ENCODE measurements at places on chromosomes 11 and 22.

- DNase-seq, result no peak
- no peaks in the 10 kb centered on the region for H3K4me1 ChIP-seq
- no peak overlapping the region for H3K4me3 ChIP-seq
- H3K27me3 ChIP-seq, result no peaks in the 10 kb centered on the region
Measured at GRCh38 chr11:106691807-106692365, 326.4 kb downstream of the GUCY1A2 start.

DNA sequence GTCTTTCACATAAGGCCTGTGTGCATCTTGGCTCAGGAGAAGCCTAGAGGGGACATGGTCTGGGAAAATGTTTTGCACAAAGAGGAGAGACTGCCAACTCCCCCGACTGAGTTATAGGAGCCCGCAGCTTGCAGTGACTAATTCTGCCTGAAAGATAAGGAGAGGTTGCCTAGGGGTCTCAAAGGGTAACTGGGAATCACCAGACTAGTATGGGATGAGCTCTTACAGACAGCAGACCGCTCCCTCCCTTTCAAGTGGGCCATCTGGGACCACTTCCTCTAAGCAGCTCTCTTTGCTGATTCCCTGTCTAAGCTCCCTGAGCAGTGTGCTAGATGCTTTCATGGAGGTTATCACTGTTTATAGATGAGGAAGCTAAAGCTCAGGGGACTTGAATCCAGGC, 105.1 kb downstream of the TENM4 start:
- no peak overlapping the region for H3K4me3 ChIP-seq
- H3K36me3 ChIP-seq, result no peaks in the 10 kb centered on the region
- H3K4me1 ChIP-seq, result no peaks in the 10 kb centered on the region
- no peak for DNase-seq
- H3K27ac ChIP-seq, result no peak overlapping the region

- no peak overlapping the region for H3K4me3 ChIP-seq
- DNase-seq, result no peak
- H3K4me1 ChIP-seq, result no peaks in the 10 kb centered on the region
- H3K27ac ChIP-seq, result no peak overlapping the region
- peaks cover 4% of the 10 kb centered on the region for H3K27me3 ChIP-seq
Measured at GRCh38 chr11:128021349-128022006, 565.9 kb downstream of the ETS1 start.

GRCh38 chr11:76673176-76674142, 2.9 kb upstream of the LRRC32 start:
- H3K36me3 ChIP-seq, result no peaks in the 10 kb centered on the region
- no peaks in the 10 kb centered on the region for H3K27me3 ChIP-seq
- DNase-seq, result no peak
- no peak overlapping the region for H3K27ac ChIP-seq

DNA sequence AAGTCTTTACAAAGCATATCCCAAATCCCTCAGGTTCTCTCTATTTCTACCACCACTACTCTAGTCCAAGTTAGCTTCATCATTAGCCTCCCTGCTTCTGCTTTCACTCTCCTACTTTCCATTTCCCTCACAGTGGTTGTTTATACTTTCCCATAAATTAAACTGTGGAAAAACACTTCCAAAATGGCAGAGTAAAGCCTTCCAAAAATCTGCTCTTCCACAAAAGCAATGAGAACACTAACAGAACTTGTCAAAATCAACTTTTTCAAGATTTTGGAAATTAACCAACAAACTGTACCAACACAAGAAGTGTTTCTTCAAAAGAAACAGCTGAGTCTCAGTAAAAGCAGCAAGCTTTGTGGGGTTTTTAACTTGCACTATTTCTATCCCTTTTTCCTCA, 71.8 kb downstream of the TTC28 start:
- H3K4me1 ChIP-seq, result no peaks in the 10 kb centered on the region
- H3K27ac ChIP-seq, result peak overlapping the region; percentile 39
- no peaks in the 10 kb centered on the region for H3K36me3 ChIP-seq
- DNase-seq, result no peak
- no peaks in the 10 kb centered on the region for H3K27me3 ChIP-seq
- H3K4me3 ChIP-seq, result no peak overlapping the region

- H3K36me3 ChIP-seq, result no peaks in the 10 kb centered on the region
- no peak overlapping the region for H3K27ac ChIP-seq
- no peaks in the 10 kb centered on the region for H3K27me3 ChIP-seq
- DNase-seq, result no peak
Measured at GRCh38 chr22:48493733-48494132, 1333.9 kb downstream of the BRD1 start.

DNA sequence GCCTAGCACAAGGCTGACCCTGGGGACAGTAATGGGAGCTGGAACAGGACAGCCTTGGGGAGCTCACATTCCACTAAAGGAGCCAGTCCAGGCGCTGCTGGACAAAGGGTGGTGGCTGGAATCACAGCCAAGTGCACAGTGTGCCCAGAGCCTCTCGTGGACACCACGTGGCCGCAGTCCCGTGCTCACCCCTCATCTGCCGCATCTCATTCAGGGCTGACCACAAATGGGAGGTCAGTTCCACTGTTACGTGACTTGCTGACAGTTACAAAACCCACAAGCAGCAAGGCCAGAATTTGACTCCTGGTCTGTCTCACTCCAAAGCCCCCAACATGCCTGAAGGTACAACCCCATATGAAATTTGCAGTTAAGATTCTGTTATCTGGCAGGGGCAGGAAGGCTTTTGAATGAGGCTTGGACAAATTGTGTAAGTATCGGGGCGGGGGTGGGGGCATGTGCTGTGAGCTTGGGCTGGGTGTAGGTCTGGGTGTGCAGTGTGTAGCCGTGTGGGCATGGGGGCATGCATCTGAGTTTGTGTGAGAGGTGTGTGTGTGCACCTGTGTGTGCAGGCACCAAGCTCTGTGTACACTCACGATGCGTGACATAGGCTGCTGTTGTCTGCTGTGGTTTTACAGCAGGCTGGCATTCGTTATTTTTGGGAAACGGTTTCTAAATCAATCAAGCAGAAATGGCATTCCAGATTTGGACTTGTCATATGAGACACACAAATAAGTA, 301.7 kb downstream of the BRD1 start:
- H3K4me3 ChIP-seq, result no peak overlapping the region
- no peak for DNase-seq

- H3K36me3 ChIP-seq, result no peaks in the 10 kb centered on the region
- H3K4me3 ChIP-seq, result no peak overlapping the region
- H3K4me1 ChIP-seq, result peaks cover 4% of the 10 kb centered on the region
- H3K27ac ChIP-seq, result no peak overlapping the region
- no peak for DNase-seq
Measured at GRCh38 chr22:20840646-20841371, 17.8 kb downstream of the PI4KA start.

- DNase-seq, result no peak
- H3K36me3 ChIP-seq, result no peaks in the 10 kb centered on the region
- no peaks in the 10 kb centered on the region for H3K27me3 ChIP-seq
Measured at GRCh38 chr11:12950670-12951069, 58.4 kb upstream of the RASSF10 start.

GRCh38 chr22:28799606-28800307, 612 bp downstream of the XBP1 start:
- H3K27ac ChIP-seq, result peak overlapping the region; percentile 100
- peaks cover 36% of the 10 kb centered on the region for H3K4me1 ChIP-seq
- H3K27me3 ChIP-seq, result no peaks in the 10 kb centered on the region
- no peak for DNase-seq
- H3K36me3 ChIP-seq, result peaks cover 16% of the 10 kb centered on the region

- no peak overlapping the region for H3K27ac ChIP-seq
- peaks cover 17% of the 10 kb centered on the region for H3K4me1 ChIP-seq
- no peak for DNase-seq
- H3K4me3 ChIP-seq, result no peak overlapping the region
Measured at GRCh38 chr22:48492366-48493320, 1335.0 kb downstream of the BRD1 start.

DNA sequence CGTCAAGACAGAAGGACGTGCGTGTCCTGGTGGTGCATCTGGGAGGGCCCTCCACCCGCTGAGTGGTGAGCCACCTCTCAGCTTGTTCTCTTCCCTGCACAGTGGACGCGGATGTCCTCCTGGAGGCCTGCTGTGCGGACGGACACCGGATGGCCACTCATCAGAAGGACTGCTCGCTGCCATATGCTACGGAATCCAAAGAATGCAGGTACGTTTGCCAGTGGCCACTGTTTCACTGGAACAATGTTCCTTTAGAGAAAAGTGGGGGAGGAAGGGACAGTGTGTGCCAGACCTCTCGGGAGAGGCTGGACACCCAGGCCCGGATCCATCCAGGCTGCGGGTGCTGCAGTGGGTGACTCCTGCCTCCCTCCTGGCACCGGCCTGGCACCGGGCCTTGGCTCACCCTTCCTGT, 15.9 kb downstream of the FBLN1 start:
- H3K4me1 ChIP-seq, result peaks cover 36% of the 10 kb centered on the region
- H3K27ac ChIP-seq, result no peak overlapping the region
- H3K36me3 ChIP-seq, result peaks cover 42% of the 10 kb centered on the region
- DNase-seq, result no peak

GRCh38 chr11:6927030-6927617, 898 bp downstream of the ZNF215 start:
- H3K27me3 ChIP-seq, result no peaks in the 10 kb centered on the region
- H3K36me3 ChIP-seq, result no peaks in the 10 kb centered on the region
- peak overlapping the region; percentile 78 for H3K27ac ChIP-seq
- H3K4me1 ChIP-seq, result no peaks in the 10 kb centered on the region
- DNase-seq, result no peak
- peak overlapping the region; percentile 59 for H3K4me3 ChIP-seq

GRCh38 chr11:61954851-61955421, 4.8 kb downstream of the BEST1 start:
- peak overlapping the region; percentile 52 for H3K27ac ChIP-seq
- H3K4me1 ChIP-seq, result peaks cover 16% of the 10 kb centered on the region
- no peaks in the 10 kb centered on the region for H3K27me3 ChIP-seq
- peak overlapping the region; percentile 41 for H3K4me3 ChIP-seq
- no peaks in the 10 kb centered on the region for H3K36me3 ChIP-seq

DNA sequence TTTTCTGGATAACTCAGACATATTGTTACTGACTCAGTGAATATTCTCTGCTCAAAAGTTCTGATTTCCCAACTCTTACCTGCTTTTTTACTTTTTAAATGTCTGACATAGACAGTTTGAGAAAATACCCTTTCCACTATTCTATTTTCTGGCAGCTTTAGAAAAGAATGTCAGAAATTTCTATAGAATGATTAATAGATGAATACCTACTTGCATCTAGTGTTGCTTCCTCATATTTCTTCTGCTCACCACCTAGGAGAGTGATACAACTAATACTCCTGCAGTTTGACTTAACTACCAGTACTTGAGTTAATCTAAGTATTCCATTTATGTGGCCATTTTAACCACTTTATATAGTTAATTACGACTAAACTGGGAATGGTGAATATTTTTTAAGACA, 55.2 kb downstream of the KDM2A start:
- DNase-seq, result no peak
- no peak overlapping the region for H3K27ac ChIP-seq
- no peak overlapping the region for H3K4me3 ChIP-seq

DNA sequence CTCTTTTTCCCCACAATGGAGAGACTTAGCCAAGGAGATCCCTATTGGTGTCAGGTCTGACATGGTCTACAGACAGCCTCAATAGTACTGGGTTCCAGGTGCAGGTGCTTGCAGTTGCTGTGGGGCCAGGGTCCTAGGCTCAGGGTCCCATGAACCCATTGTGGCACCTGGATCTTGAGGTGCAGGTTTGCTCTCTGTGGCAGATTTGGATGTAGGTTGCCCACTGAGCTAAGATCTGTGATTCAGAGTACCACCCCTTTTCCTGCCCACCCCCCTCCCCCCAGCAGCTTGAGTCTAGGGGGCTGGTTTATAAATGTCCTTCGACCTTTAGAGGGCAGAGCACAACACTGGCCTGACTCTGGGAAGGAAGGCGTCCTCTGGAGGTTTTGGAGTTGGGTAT, 147.0 kb downstream of the APIP start:
- no peaks in the 10 kb centered on the region for H3K36me3 ChIP-seq
- no peaks in the 10 kb centered on the region for H3K27me3 ChIP-seq
- DNase-seq, result no peak
- no peak overlapping the region for H3K27ac ChIP-seq

DNA sequence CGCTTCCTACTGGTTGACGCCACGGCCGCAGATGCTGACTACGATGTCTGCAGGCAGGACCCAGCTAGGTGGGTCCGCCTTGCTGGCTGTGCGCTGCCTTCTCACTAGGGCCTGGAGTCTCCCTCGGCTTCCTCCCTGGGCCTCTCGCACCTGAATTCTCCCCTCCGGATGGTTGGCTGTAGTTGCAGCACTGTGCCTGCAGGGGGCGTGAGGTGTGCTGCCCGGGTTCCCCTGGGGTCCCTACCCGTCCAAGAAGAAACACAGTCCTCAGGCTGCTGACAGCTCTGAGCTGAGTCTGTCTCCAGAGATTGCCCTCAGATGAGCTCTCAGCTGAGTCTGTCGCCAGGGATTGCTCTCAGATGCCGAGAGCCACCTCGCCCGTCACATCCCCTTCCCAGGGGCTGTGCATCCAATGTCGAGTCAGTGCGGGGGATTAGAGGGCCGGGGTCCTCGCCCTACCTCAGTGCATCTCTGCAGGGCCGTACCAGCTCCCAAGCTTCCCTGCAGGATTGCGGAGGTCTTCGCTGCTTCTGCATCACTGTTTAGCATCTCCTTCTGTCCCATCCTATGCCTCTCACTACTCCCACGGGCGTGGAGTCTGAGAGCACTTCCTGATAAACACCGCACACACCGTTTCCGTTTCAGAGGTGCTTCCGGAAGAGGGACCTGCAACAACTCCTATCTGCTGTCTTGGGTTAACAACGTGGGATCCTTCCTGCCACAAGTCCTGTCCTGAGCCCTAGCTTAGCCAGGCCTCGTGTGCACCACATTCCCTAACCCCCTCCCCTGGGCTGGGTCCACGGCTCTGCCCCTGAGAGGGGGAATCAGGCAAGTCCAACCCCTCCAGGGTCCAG, 196.9 kb downstream of the CSNK2A3 start:
- DNase-seq, result no peak
- H3K27ac ChIP-seq, result no peak overlapping the region
- no peak overlapping the region for H3K4me3 ChIP-seq
- H3K27me3 ChIP-seq, result no peaks in the 10 kb centered on the region

DNA sequence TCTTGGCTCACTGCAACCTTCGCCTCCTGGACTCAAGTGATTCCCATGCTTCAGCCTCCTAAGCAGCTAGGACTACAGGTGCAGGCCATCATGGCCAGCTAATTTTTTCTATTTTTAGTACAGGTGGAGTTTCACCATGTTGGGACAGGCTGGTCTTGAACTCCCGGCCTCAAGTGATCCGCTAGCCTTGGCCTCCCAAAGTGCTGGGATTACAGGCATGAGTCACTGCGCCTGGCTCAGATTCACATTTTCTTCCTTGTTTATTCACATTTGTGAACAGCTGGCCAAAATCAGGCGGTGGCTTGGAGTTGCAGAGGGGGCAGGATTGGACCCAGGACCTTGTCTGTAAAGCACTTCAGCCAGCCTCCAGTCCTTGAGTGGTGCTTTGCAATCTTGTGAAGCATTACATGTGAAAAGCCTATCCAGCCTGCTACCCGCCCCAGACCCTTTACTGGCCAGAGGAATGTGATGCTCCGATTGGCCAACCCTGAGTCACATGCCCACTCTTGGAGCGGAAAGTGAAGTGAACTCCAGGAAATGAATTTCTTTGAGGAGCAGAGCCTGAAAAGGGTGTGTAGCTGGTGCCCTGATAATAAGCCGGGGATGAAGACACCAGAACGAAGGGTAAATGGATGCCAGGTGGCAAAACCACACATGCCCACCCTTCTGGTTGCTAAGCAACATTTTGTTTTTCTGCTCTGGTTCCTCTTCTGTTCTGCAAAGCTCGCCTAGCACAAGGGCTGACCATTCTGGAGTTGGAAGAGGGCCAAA, 62.6 kb upstream of the PTPRJ start:
- no peaks in the 10 kb centered on the region for H3K36me3 ChIP-seq
- H3K4me1 ChIP-seq, result peaks cover 47% of the 10 kb centered on the region
- peak overlapping the region; percentile 84 for H3K27ac ChIP-seq
- DNase-seq, result peak; percentile 40
